Neural progenitor cell (in vitro differentiated cells): ENCODE measurements at places on chromosomes 4 and X. TPM values are rescaled to one million over a fixed set of nuclear protein-coding genes. Genes with fewer than 3 reads are reported as not detected.

The PCYT1B gene
- 33.9 and 39.1 TPM in 2 replicates for total RNA-seq

DNA sequence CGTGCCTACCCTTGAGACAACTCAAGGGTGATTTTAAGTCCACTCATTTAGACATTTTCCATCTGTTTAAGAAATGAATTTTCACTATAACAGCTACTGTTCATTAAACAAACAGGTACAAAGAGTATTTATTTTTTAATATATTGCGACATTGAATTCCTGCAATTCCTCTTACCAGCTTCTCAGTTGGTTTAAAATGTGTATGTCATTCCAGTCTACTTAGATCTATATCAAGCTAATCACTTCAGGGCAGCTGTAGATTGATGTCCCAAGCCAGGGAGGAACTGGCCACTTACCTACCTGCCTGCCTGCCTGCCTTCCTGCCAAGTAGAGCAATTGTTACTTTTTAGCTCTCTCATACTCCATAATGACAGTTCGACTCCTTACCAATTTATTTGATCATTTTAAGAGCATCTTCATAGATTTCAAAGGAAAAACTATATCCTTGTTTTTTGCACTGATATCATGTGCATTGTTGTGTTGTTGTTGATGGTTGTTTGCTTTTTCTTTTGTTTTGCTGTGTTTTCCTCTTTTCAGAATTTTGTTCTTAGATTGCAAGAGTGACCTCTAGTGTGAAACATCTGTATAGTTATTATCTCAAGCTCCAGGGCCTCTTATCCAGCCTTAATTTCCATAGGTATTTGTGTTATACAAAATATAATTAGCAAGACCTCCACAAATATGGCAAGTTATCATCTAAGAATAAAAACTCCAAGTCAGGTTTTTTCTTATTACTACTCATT, 120.9 kb upstream of the NRK start:
- no peak for DNase-seq

The ATP10D gene
- total RNA-seq: 5.2 and 8.1 TPM in 2 replicates

GRCh38 chr4:72418458-72418857, 150.6 kb downstream of the ADAMTS3 start:
- no peak for DNase-seq

The CPZ gene
- total RNA-seq: 5.9 TPM in 1 of 2 replicates, not detected in the other

- peak; percentile 67 for DNase-seq
Observed at GRCh38 chrX:70262952-70263567, 3.1 kb upstream of the P2RY4 start.

GRCh38 chr4:100359441-100359840, 158.4 kb downstream of the EMCN start:
- DNase-seq: no peak

The PAGE4 gene
- total RNA-seq: not detected in 2 replicates

GRCh38 chr4:36772154-36772516, 472.4 kb upstream of the NWD2 start:
- no peak for DNase-seq

DNA sequence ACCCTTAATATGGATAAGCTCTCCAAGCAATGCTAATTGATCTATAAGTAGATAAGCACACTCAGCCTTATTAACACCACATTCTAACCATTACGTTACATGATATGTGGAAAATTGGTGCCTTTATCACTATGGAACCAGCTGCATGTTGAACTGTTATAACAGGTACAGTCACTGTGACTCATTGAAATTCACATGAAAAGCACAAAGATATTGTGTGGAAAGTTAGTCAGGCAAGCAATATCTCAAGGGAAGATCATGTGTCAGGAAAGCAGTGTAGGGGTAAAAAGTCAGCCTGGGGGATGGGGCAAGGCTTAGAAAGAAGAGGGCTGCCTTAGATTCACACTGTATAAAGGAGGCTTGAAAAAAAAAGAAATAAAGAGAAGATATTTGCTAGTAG, 313.7 kb upstream of the SMIM31 start:
- DNase-seq: no peak

The TMPRSS11F gene
- total RNA-seq: not detected in 2 replicates

GRCh38 chr4:52750819-52751486, at the start of gene ERVMER34-1:
Gene ERVMER34-1 (minus strand): TSS chr4:52751425. CDS start chr4:52745520, 5,905 bp downstream.
- peak; percentile 72 for DNase-seq

DNA sequence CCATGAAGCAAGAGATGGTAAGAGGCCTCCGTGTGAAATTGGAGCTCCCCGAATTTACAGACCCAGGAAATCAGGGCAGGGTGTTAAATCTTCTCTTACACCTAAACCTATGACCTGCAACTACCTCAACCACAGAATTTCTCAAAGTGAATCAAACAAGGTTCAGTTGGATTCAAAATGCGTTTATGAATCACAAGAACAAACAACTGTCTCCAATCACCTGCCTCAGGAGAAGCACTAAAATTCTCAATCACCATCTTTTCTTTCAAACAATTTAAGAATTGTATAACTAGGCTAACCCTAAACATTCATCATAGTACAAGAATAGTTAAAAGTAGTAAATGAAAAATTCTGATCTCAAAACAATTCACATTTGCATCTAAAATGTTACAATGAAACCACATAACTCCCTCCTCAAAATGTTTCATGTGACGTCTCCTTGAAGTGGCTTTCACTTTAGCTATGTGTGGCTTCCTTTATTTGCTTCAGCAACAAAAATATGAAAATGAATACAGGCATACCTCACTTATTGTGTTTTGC, 19.2 kb downstream of the PPP3CA start:
- no peak for DNase-seq

DNA sequence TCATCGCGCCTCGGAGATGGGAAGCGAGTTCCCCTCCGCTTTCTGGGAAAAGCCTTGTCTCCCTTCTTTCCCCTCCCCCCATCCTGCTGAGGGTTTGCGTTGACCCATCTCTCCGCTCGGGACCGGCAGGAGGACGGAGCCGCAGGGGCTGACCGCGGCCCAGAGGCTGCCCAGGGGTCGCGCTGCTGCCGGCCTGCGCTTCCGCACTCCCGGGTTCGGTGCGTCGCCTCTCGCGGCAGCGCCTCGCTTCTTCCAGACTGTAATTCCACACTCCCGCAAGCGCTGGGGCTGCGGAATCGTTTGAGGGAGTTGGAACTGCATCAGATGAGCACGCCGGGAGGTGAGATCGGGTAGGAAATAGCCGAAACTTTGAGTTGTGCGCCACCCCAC, 88.3 kb downstream of the BCOR start:
- DNase-seq: peak; percentile 75

DNA sequence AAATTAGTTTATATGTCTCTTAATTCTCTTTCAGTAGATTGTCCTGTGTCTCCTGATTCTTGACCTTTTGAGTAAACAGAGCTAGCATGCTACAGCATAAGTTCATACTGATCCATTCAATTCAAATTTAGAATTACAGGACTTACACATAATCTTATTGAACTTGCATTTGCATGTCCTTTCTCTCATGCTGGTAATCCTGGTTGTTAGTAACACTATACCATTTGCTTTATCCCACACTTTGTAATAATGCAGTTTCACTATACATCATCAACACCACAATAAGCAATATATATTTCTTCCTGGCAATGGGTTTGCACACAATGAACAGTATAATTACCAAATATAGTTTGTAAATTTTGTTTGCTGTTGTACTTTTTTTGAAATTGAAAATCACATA, 937.2 kb upstream of the GRID2 start:
- DNase-seq: no peak

The WDR17 gene
- 4.7 and 9.1 TPM in 2 replicates for total RNA-seq

The SPIN4 gene
- total RNA-seq: 13.1 and 14.6 TPM in 2 replicates

- no peak for DNase-seq
Observed at GRCh38 chrX:117851025-117851424, 265.6 kb downstream of the KLHL13 start.

- DNase-seq: peak; percentile 76
Observed at GRCh38 chrX:80335062-80335830, 85.0 kb upstream of the TENT5D start.

DNA sequence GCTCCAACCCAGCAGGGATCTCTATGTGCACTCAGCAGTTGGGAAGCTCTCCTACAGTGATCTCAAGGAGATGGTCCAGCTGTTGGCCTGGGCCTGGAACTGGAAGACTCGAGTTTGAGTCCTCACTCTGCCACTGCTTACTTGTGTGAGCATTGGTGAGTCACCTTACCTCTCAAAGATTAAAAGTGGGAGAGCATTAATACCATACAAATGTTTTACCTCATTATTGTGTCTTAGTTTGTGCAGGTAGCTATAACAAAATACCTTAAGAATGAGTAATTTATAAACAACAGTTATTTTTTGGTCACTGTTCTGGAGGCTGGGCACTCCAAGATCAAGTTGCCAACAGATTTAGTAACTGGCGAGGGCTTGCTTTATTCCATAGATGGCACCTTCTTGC, 21.4 kb upstream of the ZNF827 start:
- no peak for DNase-seq

DNA sequence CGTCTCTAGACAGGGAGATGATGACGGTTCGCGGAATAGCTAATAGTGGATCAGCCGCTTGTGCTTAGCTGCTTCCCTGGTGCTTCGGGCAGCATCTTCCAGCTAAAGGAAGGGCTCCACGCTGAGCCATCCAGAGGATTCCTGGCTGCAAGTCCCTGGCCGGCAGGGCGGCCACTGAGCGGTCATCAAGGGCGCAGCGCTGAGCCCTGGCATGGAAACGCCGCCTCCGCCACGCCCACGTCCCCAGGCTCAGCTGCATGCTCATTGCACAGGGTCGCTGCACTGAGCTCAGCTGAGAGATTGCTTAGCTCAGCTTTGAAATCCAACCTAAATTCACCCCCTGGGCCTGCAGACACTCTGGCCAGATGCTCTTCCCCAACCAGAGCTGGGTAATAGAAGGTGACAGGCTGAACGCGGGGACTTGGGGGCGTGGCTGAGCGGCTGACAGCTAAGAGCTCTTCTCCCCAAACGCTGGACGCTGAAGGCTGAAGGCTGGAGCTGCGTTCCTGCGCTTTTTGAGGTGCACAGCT, 118.2 kb upstream of the KIT start:
- DNase-seq: peak; percentile 91

- no peak for DNase-seq
Observed at GRCh38 chrX:64580605-64581004, 185.4 kb upstream of the MTMR8 start.

DNA sequence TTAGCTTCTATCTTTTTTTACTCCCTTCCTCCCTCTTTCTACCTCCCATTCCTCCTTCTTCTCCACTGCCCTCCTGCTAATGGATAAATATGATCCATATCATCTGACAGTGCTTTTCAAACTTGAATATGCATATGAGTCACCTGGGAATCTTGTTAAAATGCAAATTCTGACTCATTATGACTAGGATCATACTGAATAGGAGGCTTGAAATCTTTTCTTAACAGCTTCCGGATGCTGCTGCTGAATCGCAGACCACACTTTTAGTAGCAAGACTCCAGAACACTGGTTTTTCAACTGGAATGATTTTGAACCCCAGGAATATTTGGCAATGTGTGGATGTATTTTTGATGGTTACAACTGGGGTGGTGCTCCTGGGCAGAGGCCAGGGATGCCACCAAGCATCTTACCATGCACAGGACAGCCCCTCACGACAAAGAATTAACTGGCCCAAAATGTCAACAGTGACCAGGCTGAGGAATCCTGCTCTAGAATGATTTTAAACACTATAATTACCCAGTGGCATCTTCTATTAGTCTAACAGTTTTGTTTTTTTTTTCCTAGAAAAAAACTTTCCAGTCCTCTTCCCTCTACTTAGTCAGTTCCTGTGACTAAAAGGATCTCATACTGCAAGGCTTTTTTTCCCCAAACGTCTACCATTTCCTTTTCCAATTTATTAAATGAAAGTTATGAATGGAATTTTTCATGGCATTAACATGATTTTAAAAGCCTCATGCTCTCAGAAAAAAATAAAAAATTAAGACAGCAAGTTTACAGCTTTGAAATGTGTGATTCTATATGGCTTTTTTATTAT, 10.6 kb upstream of the PYURF start:
- DNase-seq: no peak

DNA sequence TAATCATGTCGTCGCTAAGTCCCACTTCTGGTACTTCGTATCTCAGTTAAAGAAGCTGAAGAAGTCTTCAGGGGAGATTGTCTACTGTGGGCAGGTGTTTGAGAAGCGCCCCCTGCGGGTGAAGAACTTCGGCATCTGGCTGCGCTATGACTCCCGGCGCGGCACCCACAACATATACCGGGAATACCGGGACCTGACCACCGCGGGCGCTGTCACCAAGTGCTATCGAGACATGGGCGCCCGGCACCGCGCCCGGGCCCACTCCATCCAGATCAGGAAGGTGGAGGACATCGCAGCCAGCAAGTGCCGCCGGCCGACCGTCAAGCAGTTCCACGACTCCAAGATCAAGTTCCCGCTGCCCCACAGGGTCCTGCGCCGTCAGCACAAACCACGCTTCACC, 11.3 kb downstream of the PNCK start:
- DNase-seq: peak; percentile 64

- DNase-seq: no peak
Observed at GRCh38 chr4:8748236-8748575, 123.4 kb downstream of the HMX1 start.

- DNase-seq: no peak
Observed at GRCh38 chr4:59841698-59842097, 1358.4 kb upstream of the ADGRL3 start.

The GSX2 gene
- total RNA-seq: 0.59 TPM in 1 of 2 replicates, not detected in the other

- DNase-seq: peak; percentile 52
Observed at GRCh38 chr4:17511051-17511450, 839 bp downstream of the QDPR start.

The ZNF711 gene
- total RNA-seq: 34.7 and 55.4 TPM in 2 replicates

- DNase-seq: no peak
Observed at GRCh38 chr4:89906316-89906715, 11.7 kb downstream of the MMRN1 start.

- DNase-seq: peak; percentile 82
Observed at GRCh38 chr4:146095091-146095690, 80.3 kb upstream of the LSM6 start.
